AML-193 (cell line): ENCODE measurements at places on chromosomes 6 and 20.

DNA sequence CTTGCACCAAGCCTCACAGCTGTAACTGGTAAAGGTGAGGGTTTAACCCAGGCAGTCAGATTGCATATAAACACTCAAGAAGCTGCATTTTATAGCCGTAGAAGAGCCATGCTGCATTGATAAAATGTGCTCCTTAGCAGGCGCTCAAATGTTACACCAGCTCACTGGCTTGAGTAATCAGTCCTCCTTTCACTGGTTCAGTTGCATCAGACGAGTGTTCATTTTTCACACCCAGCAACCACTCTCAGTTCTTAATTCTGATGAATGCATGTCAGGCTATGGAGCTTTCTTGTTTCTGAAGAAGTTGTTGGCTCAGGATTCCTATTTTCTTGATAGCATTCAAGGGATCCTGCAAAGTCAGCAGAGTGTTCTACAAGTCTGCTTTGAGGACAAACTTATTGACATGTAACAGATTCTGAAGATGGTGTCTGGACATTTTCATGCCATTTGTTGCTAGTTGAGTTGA, 198.3 kb downstream of the PLCB1 start:
- DNase-seq = peak; percentile 76

DNA sequence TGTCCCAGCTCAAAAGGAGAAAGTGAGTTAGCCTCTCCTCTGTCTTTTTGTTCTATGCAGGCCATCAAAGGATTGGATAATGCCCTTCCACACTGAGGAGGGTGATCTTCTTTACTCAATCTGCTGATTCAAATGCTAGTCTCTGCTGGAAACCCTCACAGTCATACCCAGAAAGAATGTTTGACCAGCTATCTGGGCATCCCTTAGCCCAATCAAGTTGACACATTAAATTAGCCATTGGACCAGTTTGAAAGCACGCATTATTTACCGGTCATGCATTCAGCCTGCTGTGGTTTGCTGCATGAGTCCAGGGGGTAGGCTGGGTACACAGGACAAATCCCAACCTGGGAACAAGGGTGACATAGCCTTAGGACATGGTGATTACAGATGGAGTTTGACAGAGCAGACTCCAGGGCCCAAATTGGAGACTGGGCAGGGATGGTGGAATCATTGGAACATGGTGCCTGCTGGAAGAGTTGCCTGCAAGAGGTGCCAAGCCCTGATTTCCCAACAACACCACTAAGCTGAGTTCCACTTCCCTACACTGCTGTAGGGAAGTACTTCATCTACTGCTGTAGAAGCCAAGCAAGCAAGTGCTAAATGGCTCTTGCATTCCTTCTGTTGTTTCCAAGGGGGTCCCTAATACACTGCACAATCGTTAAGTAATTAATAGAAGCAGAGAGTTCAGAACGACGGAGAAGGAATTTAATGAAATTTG, 87.7 kb downstream of the RNF182 start:
- no peak for DNase-seq

DNA sequence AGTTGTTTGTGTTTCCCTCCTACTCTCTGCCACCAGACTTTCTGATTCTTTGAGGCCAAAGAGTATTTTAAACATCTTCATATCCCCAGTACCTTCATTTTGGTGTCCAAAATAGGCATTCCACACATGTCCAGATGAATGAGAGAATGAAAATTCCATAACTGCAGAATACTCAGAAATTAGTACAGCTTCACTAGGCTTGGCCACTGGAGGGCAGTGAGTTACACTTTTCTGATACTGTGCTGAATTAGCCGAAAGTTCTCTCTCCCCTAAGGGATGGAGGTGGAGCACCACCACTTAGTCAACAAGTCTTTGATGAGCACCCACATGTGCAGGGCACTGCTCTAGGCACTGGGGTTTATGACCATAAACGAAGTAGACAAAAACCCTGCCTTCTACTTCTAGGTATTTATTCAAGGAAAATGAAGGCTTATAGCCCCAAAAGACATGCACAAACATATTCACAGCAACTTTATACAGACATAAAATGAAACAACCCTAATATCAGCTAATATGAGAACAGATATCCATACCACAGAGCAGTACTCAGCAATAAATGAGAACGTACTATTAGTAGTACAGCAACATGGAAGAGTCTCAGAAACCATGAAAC, 46.1 kb upstream of the TMEM217 start:
- DNase-seq = peak; percentile 48

DNA sequence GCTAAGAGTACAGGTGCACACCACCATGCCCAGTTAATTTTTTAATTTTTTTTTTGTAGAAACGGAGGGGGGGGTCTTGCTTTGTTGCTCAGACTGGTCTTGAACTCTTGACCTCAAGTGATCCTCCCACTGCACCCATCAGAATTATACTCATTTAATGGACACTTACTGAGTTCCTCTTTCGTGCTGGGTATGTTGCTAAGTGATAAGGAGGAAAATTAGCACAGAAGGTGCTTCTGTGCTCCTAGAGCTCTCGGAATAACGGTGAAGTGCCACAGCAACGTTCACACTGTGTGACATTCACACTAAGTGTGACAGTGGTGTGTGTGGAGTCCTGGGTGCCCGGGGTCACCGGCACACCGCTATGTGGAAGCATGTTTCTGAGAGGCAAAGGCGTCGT, 32.1 kb upstream of the BMP6 start:
- no peak for DNase-seq

DNA sequence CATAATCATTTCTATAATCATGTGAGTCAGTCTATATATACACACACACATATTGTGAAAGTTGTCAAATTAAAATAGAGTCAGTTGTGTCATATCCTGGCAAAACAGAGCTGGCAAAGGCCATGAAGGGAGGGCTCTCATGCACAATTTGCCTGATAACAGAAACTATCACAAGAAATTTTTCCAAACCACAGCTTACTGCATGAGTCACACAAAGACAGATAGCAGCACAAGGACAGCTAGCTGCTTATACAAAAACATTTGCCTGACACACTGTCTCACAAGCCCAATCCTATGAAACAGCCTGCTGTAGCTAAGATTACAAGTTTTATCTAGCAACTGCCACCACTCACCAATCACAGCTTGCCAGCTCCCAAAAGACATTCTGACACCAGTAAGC, 848.5 kb upstream of the MAN1A1 start:
- DNase-seq = no peak

GRCh38 chr6:3294921-3295871, 36.4 kb downstream of the PSMG4 start:
- no peak for DNase-seq

GRCh38 chr6:132131758-132132157, 180.6 kb upstream of the CCN2 start:
- DNase-seq = no peak

GRCh38 chr6:166435574-166435973, 52.8 kb upstream of the MPC1 start:
- DNase-seq = no peak

- no peak for DNase-seq
Observed at GRCh38 chr20:62002882-62003480, 62.7 kb downstream of the TAF4 start.

DNA sequence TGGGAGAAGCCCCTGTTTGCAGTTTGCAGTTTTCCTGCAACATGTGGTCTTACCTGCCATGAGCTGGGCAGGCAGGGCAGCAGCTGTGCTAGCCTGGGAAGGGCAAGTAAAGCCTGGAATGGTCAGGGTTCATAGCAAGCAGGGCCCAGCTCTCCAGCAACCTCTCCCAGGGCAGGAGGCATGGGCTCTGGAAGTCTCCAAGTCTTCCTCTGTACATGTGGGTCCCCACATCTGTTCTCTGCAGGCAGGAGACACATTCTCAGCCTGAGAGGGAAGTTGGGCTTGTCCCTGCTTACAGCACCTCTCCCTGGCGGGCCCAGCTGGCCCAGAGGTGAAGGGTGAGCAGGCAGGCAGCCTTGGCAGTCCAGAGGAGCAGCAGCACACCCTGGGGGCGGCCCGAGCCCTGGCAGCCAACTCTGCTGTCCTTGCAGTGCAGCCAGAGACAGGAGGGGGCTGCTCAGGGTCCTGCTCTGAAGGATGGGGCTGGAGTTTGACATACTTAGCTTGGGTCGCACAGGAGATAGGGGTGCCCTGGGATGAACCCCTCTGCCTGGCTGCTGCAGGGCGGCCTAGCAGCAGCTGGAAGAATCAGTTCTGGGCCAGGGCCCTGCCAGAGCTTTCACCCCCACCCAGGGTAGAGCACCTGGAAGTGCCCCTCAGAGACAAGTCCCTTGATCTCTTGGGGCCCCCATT, 176.0 kb downstream of the MRPL14 start:
- DNase-seq = peak; percentile 30

DNA sequence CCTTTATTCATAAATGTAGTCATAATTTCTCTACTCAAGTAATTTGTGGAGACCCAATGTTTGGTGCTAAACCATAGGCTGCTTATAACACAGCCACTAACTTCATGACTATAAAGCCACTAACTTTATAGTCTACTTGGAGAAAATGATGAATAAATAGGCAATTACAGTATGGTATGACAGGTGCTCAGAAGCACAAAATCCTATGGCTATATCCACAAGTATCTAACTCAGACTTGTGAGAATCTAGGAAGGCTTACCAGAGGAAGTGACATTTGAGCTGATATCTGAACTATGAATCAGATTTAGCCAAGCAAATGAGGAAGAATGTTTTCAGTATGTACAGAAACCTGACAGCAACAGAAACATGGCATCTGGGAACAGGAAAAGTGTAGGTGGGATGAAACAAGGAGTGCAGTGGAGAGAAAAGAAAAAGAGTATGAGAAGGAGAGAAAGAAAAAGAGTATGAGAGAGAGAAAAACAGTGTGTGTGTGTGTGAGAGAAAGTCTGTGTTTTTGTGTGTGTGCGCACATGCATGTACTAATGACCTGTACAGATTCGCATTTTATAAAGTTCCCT, 59.9 kb downstream of the REV3L start:
- peak; percentile 27 for DNase-seq

DNA sequence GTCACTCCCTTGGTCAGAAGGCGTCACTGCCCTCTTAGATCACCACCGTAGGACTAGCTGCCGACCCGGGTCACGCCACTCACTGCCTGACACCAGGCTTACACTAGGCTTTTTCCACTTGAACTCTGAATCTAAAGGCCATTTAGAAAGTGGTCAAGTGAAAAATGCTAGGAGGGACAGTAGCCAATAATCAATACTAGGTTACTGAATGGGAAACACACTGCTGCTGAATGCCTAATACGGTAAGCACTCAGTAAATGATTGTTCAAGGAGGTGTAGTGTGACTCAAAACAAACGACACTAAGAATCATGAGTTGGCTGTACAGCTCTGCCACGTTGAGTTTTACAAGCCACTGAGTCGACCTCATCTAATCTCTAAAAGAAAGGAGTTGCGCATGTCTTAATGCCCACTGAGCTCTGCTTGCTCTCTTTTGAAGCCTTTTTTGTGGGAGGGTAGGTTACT, 760 bp upstream of the IBTK start:
- DNase-seq = no peak

GRCh38 chr6:131651782-131652181, 14.7 kb downstream of the ENPP3 start:
- DNase-seq = no peak

GRCh38 chr6:22880686-22881433, 311.5 kb downstream of the HDGFL1 start:
- no peak for DNase-seq

DNA sequence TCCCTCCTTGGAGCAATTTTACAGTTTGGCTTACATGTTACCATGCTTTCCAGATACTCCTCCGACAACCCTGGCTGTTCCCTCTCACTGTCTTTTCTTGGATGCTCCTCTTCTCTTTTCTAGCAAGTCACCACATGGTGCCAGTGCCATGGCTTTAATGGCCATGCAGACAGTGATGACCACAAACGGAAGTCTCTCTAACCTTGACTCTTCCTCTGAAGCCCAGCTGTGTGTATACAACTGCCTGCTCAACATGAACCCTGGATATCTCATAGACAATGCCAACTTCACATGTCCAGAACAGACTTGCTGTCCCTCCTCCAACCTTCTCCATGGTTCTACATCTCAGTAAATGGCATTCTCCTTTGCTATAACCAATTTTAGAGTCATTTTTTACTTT, 49.8 kb upstream of the NEDD9 start:
- DNase-seq = no peak
